ENCODE measurements at places on chromosomes 12 and 14.

DNA sequence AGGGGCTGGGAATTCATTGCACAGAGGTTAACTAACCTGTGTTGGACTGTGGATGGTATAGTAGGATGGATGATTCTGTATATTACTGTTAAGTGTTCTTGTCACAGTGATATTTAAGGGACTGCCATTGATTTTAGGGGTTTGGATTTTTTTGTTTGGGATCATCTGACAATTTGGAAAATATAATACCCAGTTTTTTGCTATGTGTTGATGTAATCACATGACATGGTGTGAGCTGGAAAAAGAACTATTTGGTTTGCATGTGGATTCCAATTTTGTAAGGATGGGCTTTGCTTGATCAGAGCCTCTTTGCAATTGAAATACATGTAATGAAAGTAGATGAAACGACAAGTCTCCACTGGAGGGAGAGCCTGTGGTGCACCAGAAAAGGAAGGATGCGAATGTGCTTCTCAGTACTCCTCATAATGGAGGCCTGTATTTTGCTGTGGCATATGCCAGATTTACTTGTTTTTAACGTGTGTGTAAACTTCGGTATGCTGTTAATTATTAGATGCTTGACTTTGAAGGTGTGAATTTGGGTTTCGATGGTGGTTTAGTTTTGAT lies 2.7 kb downstream of the DYRK2 start:
- no peak for DNase-seq

DNA sequence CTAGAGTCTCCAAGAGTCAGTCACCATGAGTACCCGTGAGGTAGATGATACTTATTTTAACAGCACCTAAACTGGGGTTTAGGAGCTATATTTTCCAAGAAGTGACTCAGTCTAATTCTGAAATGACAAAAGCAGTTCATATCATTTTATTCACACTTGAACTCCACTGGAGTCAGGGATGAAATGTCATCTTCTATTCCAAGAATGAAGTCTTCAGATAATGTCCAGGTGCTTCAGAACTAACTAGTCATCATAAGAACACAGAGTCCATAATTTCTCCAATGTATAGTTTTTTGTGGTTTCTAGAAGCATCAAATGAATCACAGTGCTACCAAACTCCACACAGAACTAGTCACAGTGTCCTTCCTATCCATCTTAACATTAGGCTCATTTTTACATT lies 13.3 kb downstream of the DNM1L start:
- DNase-seq = no peak

DNA sequence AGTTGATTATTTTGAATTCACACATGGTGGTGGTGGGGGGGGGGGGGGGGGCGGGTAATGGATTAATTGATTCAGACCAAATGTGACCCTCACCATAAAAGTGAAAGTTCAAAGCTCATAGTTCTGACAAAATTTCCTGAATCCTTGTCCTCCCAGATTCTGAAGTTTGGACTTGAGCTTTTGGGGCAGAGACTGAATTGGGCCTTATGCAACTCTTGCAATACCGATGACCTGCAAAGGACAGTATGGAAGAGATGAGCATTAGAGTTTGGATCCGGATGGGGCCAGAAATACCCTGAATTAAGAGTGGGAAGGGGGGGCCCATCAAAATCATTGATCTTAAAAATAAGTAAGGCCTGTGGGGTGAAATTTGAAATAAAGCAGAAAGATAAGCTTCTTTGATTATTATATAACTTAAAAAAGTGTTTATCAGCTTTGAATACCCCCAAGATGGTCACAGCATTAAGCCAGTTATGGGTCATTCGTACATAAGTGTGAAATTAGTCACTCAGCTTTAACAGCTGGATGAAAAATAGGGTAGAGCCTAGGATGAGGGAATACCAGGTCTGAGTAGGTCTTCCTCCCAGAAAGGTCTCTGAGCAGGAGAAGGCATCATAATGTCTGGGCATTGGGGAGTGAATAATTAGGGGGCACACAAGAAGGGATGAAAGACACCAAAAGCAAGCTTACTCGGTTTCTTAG lies 2.1 kb upstream of the PYGL start:
- no peak for DNase-seq

DNA sequence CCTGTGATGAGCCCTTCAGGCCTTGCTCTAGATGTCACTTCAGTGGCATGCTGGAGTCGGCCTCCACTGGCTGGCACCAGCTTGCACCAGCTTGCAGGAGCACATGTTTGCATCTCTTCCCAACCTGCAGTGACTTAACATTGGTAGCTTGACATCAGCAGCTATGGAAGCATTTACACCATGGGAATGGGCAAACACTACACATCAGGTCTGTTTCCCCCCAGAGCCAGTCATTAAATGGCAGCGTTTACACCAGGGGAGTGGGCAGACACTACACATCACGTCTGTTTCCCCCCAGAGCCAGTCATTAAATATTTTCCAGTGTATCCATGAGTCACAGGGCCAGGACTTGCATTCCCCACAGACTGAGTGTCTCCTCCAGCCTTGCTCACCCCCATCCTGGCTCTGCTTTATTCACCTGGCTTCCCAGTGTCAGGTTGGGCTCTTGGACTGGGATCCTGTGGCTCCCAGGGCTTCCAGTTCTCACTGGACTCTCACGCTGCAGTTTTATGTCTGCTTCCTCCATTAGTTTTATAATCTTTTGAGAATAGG lies 51.6 kb upstream of the VRK1 start:
- DNase-seq = no peak

- DNase-seq = no peak
Observed at GRCh38 chr14:76829013-76829365, 2.8 kb downstream of the LRRC74A start.

GRCh38 chr12:25787701-25788100 lies 170.8 kb upstream of the RASSF8 start:
- no peak for DNase-seq

GRCh38 chr12:89779090-89779489 lies 70.5 kb upstream of the ATP2B1 start:
- no peak for DNase-seq

- peak; percentile 19 for DNase-seq
Observed at GRCh38 chr14:87896393-87897380, 96.3 kb downstream of the GALC start.

- DNase-seq = no peak
Observed at GRCh38 chr14:58887931-58888330, 250.2 kb downstream of the DACT1 start.

DNA sequence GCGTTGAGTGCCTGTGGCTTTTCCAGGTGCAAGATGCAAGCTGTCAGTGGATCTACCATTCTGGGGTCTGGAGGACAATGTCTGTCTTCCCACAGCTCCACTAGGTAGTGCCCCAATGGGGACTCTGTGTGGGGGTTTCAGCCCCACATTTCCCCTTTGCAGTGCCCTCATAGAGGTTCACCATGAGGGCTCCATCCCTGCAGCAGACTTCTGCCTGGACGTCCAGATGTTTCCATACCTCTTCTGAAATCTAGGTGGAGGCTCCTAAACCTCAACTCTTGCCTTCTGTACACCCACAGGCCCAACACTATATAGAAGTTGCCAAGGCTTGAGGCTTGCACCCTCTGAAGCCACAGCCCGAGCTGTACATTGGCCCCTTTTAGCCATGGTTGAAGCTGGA lies 52.9 kb downstream of the PRKCH start:
- DNase-seq = no peak

GRCh38 chr12:28631831-28632230 lies 441.6 kb downstream of the CCDC91 start:
- DNase-seq = no peak

DNA sequence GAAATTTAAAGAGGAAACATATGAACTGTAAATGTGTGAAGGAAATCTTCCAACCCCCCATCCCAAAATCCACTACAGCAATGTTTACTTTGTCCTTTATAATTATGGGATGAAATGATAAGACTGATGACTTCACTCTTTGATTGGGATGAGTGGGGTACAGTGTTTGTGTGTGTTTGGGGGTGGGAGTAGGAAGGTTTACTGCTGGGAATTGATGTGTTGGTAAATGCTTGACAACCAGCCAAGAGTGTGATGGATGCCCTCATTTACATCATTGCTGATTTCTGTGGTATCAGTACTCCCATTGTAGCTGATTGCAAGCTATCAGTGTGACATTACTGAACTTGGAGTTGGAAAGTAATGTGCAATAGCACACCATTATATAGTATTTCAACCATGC lies 90.9 kb downstream of the KCNMB4 start:
- DNase-seq = no peak

DNA sequence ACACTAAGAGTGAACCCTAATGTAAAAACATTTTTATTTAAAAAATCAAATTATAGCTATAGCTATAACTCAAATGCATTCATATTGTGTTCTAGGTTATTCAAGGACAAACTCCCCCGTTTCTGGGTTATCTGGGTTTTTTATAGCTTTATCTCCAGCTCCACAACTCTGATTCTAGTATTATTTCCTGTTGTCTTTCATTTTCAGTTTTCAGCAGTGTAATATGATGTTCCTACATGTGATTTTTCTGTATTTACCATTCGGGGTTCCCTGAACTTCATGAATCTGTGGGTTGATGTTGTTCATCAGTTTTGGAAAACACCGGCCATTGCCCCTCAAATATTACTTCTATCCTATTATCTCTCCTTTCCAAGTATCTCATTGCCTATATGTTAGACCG lies 221.9 kb upstream of the FOXN3 start:
- DNase-seq = no peak

- DNase-seq = no peak
Observed at GRCh38 chr14:52755607-52756316, 25.8 kb downstream of the STYX start.

GRCh38 chr12:219891-220352 lies 6.0 kb upstream of the SLC6A12 start:
- DNase-seq = peak; percentile 91

GRCh38 chr14:34536951-34537676 lies 2.4 kb downstream of the EAPP start:
- no peak for DNase-seq

DNA sequence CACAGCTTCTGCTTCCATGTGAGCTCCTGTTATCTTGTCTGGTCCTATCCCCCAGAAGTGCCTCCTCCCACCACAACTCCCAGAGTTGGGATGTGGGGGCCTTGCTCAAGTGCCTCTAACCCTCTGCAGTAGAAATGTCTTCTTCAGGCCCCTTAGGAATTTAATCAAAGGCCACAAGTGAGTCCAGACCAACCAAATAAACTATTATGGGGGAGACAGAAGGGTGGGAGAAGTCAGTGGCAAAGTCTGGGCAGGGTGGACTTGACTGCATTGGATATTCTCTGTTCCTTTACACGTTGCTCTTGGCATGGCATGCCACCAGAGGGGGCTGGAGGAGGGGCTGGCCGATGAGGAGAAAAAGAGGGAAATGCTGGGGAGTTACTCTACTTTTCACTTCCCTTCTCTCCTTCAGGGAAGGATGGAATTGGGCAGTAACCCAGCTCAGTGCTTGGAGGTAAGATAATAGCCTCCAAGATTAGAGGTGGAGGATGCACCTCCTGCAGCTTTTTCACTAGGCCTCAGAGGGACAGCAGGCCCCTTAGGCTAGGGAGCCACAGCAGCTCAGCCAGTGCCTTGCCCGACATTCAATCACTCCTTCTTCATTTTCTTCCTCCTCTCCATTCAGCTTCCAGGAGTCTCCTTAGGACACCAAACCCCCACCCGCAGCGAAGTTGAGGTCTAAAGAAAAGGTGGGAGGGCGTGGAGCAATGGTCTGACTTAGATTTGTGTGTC lies 1.2 kb upstream of the AP1G2 start:
- peak; percentile 69 for DNase-seq

DNA sequence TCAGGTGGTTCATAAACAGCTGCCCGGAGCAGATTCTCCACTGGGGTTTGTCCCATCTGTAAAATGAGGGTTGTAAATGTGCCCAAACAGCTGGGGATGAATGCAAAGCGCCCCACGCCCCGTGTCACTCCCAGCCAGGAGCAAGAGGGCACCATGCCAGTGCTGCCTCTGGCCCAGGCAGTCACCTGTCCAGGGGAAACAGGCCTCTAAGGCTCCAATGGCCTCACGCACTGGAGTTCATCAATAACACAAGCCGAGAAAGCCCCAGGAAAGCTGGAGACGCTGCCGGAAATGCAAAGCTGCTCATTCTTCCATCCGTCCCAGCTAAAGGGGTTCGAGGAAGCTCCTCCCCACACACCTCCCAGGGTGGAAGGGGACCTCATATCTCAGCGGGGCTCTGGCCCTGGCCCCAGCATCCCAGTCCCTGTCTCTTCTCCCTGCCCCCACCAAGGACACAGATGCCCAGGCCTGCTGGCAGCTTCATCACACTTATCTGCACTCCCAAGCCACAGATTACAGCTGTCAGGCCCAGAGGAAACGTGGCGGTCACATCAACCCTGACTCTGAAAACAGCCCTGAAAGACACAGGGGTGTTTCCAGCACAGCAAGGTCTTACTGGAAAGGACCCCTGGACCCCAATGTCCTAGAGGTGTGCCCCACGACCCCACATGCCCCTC lies 21.5 kb downstream of the SCARB1 start:
- no peak for DNase-seq

- DNase-seq = no peak
Observed at GRCh38 chr14:64561631-64562030, 11.9 kb downstream of the PPP1R36 start.

DNA sequence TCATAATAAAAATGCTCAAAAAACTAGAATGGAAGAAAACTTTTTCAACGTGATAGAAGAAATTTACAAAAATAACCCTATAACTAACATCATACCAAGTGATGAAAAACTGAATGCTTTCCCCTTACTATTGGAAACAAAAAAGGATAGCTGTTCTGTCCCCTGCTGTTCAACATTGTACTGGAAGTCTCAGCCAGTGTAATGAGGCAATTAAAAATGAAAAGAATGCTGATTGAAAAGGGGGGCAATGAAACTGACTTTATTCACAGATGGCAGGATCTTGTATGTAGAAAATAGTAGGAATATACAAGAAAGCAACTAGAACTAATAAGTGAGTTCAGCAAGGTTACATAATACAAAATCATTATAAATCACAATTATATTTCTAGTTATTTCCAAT lies 337.9 kb upstream of the KITLG start:
- no peak for DNase-seq

- peak; percentile 40 for DNase-seq
Observed at GRCh38 chr12:118980407-118981014, 830 bp upstream of the SRRM4 start.

GRCh38 chr14:53841109-53842099 lies 115.2 kb downstream of the BMP4 start:
- DNase-seq = no peak

- no peak for DNase-seq
Observed at GRCh38 chr12:128276471-128276870, 9.5 kb downstream of the TMEM132C start.

DNA sequence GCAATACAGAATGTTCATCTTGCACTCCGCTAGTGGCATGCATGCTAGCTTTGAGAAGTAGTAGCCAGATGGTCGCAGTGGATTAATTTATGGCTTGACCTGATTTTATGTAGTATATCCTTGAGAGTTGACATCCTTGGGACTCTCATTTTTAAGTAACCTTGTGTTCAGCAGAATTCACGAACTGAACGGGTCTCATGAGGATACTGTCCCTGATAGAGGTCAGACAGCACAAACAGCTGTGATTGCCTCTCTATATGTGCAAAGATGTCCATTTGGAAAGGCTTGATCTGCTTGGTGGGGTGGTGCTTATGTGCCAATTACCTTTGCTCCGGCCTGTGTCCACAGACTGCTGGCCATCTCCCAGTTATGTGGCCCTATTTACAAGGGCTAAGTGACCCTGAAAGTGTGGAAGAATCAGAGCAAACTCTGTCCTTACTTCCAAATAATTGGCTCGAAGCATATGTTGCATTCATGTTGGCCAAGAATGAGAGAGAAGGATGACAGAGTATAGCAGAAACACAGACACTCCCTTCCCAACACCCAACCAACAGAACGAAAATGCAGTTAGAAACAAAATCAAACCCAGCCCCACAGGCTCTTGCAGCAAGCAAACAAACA lies 167.1 kb downstream of the CRADD start:
- no peak for DNase-seq

- DNase-seq = no peak
Observed at GRCh38 chr12:79546466-79547043, 144.2 kb downstream of the PAWR start.

Data from endothelial cell (in vitro differentiated cells).